Lung microvascular endothelial cell (primary cell): ENCODE measurements at places on chromosomes 11 and 22.
A peak's percentile ranks its signal among the peaks of the same experiment; 100 is the strongest.

DNA sequence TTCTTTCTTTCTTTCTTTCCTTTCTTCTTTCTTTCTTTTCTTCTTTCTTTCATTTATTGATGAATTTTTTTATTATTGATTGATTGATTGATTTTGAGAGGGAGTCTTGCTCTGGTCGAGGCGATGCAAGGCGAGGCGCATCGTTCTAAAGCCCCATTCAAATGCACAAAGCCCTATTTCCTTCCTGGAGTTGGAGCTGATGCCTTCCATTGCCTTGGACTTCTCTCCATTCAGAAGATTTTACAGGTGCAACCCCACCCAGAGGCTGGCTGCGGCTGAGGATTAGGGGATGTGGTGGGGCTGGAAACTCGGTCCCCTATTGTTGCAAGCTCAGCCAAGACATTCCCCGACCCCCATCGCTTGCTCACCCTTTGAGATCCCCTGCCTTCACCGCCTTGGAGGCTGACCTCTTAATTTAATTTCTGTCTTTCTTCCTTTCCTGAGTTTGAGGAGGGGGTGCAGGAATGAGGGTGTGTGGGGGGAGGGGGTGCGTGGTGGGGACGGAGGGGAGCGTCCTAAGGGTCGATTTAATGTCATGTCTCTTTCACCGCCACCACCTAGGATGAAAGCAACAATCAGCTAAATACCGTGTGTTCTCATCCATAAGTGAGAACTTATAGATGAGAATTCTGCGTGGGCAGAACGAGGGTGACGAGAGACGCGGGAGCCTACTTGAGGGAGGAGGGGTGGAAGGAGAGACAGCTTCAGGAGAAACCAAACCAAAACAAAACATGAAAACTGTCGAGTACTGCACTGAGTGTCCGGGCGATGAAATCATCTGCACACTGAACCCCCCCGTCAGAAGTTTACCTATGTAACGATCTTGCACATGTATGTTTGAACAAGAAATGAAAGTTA lies 3913.9 kb upstream of the OR11H1 start:
- no peak for DNase-seq

- no peak for DNase-seq
Observed at GRCh38 chr11:132357811-132358572, 987.6 kb downstream of the NTM start.

DNA sequence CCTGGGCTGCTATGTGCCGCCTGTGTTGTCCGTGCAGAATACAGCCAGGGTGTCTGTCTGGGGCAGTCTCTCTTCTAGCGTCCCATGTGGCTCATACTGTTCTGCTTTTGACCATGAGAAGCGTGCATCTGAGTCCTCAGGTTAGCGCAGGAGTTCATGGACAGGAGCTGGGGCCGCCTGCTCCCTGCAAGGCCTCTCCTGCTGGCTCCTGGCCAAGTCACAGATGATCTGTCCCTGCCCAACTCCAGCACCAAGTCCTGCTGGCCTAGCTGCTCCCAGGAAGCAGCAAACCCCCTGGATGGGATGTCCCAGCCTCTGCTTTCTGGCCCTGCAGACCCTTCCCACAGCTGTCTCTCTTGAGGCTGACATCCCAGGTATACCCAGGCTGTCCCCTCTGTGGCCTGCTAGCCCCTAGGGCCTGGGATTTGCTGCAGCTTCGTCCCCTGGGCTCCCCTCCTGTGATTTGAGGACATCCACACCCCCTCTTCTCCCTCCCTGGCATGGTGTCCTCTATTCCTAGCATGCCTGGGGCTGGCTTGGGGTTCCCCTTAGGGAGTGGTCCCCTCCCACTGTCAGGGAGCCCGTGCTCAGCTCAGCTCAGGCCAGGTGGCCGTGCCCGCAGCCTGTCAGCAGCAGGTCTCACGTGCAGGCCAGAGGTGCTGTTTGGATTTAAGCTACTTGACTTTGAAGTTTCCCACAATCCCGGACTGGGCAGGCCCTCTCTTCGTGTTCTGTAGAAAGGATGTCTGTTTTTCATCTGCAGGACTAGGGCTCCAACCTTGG lies 17.8 kb downstream of the PRR5 start:
- DNase-seq, result no peak

- DNase-seq, result no peak
Observed at GRCh38 chr11:64372802-64373597, 14.0 kb downstream of the RPS6KA4 start.

DNA sequence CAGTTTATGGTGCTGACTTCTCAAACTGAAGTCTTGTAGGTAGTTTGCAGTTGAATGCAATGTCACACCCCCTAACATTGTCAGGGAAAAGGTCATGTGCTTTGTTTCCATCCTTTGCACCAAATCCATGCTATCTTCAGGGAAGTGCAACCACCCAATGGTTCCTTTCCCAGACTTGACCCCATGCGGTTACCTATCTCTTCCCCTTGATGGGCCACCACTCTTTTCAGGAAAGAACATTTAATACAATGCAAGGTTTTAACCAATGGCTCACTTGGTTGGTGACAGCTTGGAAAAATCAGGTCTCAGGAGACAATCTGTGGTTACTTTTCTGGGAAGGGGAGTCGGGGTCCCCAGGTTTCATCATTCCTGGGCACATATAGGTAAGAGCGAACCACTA lies 2.1 kb downstream of the ABTB2 start:
- no peak for DNase-seq

- DNase-seq, result no peak
Observed at GRCh38 chr22:28874061-28874460, 9.3 kb upstream of the ZNRF3 start.

DNA sequence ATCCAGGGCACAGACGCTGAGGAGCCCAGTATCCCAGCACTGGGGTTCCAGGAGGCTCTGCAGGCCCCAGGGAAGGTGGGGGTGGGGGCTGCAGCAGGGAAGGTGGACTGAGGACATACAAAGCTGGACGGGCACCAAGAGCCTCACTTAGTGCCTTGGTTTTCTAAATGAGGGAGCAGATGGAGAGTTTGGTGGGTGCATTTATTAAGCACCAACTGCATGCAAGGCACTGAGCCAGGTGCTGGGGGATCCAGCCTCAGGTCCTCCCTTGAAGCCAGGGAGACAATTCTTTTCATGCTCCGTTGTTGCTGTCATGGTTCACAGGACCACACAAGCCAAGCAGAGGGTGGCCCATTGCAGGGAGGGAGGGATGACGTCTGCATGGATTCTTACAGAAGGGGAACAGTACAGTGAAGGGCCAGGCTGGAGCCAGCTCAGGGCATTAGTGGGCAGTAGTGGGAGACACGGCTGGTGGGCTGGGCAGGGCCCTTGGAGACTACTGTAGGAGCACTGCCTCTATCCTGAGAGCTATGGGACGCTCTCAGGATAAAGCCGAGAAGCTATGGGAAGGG lies 65.0 kb downstream of the MACROD1 start:
- DNase-seq, result no peak

DNA sequence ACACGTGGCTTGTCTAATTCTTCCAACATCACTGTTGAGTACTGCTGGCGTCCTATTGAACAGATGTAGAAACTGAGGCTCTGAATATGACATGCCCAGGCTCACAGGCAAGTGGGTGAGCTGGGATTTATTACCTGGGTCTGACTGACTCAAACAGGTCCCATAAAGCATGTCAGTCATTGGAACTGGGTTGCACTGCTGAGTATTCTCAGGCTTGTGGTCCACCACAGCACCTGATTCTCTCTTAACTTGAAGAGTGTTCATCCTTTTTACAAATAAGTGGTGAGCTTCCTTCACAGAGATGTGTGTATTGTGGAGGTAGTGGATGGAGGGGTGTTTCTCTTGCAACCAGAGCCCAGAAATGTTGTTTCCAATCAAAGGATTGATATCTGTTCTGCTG lies 44.5 kb downstream of the SC5D start:
- no peak for DNase-seq

DNA sequence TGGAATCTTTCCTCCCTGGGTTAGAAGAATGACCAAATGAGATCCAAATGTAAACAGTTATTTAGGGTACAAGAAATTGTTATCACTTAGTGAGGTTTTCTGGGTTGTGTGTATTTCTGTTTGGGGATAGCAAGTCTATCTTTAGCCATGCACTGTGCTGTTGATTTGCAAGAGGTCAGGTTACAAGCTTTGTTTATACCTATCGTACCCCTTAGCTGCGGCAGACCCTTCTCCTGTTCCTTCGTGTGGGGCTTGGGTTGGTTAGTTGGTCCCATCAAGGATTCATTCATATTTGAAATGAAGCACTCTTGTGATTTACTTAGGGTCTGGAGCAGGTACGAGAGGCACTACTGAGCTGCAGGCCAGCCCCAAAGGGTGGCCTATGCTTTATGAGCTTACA lies 72.6 kb downstream of the USP35 start:
- DNase-seq, result no peak

DNA sequence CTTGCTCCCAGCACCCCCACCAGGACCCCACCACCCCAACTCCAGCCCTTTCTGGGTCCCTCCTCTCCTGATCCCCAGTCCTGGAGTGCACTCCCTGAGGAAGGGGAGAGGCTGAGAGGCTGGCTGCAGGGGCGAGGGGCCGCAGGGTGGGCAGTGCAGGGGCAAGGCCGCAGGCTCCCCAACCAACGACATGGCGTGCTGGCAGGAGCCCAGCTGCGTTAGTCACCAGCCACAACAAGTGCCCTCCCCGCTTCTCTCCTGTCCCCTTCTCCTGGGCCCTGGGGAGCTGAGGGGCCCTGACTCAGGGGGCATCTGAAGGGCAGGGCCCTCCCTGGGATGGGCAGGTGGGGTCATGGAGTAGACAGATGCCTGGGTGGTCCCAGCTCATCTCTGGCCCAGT lies 2.3 kb downstream of the CABP7 start:
- DNase-seq, result no peak

DNA sequence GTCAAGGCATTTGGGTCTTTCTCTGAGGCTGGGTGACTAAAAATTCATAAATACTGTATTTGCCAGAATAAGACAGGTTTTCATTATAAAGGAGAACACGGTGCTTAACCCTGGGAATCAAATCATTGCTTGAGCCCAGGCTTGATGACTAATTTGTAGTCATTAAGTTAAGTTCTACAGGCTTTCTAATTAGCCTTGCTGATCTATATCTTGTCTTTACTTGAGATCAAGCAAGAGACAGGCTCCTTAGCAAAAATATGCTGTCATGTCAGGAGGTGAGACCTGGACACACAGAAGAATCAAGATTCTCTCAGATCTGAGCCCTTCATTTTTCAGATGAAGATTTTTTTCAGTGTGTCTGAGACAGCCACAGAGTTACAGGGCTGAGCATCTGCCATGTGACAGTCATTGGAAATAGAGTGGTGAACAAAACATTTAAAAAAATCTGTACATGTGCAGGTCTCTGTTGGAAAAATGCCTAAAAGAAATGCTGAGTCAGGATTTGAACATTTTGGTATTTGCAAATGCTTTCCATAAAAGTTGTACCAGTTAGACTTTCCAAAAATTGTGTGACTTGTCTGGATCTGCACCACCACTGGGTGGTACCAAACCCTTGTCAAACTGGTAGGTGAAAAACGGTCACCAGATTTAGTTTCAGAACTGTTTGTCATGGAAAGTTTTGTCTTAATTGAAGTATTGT lies 14.6 kb downstream of the ACAT1 start:
- DNase-seq, result peak; percentile 28

GRCh38 chr22:44931077-44931540 lies 78.7 kb downstream of the PHF21B start:
- no peak for DNase-seq

DNA sequence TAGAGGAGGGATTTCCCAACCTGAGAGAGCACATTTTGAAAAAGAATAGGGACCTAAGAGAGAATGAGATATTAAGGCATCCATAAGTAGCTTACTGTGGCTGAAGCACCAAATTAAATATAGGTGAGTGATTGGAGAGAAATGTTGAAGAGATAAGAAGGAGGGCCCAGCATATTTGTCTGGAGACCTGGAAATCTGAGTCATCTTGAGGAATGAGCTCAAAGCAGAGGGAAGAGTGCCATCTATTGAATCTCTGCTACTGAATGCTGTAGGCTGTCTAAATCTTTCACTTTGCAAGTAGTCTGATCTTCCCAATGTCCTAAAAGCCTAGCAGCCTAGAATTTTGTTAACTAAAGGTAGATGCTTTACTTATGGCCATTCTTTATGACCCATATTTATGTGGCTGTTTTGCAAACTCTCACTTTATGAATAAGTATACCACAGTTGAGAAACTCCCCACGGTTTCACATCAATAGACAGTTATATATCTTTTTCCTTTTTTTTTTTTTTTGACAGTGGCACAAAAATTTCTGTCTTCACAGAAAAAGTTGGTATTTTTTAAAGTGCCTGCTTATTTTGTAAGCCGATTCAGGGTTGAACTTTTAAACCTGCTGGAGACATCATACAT lies 2093.5 kb downstream of the LRRC4C start:
- DNase-seq, result no peak

- no peak for DNase-seq
Observed at GRCh38 chr22:41511521-41511968, 32.7 kb downstream of the POLR3H start.

DNA sequence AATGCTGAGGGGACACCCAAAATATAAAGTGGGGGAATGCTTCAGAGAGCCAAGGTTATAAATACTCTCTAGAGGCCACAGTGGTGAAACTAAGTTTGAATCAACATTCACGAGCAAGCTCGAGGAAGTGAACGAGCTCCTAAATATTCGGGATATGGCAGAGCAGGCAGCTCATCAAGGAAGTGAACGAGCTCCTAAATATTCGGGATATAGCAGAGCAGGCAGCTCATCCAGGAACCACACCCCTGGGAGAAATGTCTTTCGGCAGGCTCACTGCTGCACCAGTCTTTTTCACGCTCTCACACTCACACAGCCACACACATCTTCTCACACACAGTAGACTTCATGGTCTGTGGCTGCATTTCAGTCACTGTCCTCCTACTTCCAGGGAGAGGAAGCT lies 787.5 kb downstream of the OPCML start:
- no peak for DNase-seq

- peak; percentile 67 for DNase-seq
Observed at GRCh38 chr11:67053896-67054329, 2.7 kb upstream of the RHOD start.

DNA sequence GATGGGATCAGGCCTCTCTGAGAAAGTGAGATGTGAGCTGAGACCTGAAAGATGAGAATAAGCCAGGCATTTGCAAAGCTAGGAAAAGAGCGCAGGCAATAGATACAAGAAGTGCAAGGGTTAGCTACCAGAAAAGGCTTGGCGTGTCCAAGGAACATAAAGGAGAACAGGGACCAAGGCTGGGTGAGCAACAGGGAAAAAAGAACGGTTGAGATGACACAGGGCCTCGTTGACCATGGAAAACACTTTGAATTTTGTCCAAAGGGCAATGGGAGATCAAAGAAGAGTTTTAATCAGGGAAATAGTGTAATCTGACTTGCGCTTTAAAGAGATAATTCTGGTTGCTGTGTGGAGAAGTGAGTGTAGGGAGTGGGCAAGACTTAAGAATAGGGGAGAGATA lies 35.0 kb downstream of the RAB30 start:
- DNase-seq, result no peak

GRCh38 chr11:111612224-111612623 lies 10.0 kb downstream of the SIK2 start:
- no peak for DNase-seq

GRCh38 chr11:1138097-1138496 lies 19.7 kb upstream of the MUC5AC start:
- DNase-seq, result no peak

DNA sequence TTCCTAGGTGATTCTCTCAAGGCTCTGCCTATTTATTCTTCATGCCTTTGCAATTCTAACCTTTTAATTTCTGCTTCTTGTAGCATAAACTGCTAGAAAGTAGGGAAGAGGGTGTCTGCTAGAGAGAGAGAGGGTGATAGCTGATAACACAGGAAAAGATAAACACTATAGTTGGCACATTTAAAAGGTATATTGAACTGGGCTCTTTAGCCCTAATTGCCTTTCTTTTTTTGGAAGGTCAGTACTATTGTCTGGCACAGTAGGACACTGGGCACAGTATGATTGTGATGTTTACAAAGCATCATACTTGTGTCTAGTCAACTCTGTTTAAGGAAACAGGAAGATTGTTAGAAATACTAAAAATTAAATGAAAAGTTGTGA lies 33.3 kb downstream of the TEAD1 start:
- no peak for DNase-seq
